D721Med (cell line): ENCODE measurements at places on chromosomes 1 and 21.

GRCh38 chr1:231596337-231596791 is 30.2 kb upstream of the DISC1 start:
- no peak for DNase-seq

- no peak for DNase-seq
Observed at GRCh38 chr1:226951286-226952117, 11.4 kb downstream of the COQ8A start.

DNA sequence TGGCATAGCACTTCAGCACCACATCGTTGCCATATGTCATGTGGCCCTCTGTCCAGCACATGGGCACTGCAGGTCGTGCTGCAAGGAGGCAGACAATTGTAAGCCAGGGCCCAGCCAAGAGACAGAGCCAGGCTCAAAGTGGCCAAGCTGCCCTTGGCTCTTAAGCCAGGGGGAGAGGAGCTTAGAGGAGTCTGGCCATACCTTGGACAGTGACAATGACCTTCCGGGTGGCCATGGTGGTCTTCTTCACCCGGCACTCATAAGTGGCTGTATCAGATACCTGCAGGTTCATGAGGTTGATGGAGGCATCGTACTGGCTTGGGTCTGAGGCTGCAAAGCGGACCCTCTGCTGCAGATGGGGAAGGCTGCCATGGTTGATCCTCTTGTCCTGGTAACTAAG is 4.6 kb downstream of the VSIG8 start:
- no peak for DNase-seq

- DNase-seq: no peak
Observed at GRCh38 chr1:44485229-44485933, 80.3 kb downstream of the RNF220 start.

DNA sequence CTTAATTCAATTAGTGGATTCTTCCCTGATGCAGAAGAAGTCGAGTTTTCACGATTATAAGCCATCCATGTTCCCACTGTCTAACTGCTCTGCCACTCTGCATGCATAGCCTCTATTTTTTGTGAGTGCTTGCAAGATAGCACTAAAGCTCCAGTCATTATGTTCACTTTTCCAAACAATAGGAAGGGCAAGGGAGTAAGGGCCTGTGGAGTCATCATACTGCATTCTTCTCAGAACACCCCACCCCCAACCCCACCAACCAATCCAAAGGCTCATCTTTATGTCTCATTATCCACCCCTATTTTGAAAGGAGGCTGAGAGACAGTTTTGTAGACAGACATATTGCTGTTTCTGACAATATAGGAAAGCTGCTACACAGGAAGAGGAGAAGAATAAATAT is 471.7 kb upstream of the ADGRL2 start:
- DNase-seq: no peak
